ENCODE measurements at places on chromosomes 3 and 15.
A peak's percentile ranks its signal among the peaks of the same experiment; 100 is the strongest.

- peak; percentile 18 for DNase-seq
Measured at GRCh38 chr15:101242160-101242998, 9.5 kb downstream of the CHSY1 start.

- no peak for DNase-seq
Measured at GRCh38 chr3:176447369-176447768, 749.9 kb downstream of the TBL1XR1 start.

- DNase-seq = no peak
Measured at GRCh38 chr3:30567139-30567753, 39.2 kb upstream of the TGFBR2 start.

- DNase-seq = no peak
Measured at GRCh38 chr3:155441026-155441425, 147.5 kb upstream of the STRIT1 start.

- no peak for DNase-seq
Measured at GRCh38 chr3:170738766-170739165, 131.2 kb downstream of the RPL22L1 start.

GRCh38 chr3:127165694-127166485, 27.0 kb upstream of the PRR23E start:
- DNase-seq = no peak

DNA sequence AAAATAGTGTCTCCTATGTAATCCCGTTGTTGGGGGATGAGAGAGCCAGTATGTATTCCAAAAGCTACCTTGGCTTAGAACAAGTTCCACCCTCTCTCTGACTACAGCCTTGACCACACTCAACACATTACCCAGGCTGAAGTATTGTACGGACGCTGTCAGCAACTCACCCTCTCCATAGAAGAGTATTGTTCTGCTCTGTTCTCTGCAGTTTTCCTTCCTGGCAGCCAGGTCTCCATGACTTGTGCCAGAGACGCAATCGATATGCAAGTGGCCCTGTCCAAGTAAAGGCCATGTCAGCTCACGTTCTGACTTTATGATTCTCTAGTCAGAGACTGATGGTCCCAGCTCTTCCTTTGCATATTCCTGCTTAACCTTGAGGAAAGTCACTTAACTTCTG, 164.1 kb upstream of the SLCO3A1 start:
- no peak for DNase-seq

DNA sequence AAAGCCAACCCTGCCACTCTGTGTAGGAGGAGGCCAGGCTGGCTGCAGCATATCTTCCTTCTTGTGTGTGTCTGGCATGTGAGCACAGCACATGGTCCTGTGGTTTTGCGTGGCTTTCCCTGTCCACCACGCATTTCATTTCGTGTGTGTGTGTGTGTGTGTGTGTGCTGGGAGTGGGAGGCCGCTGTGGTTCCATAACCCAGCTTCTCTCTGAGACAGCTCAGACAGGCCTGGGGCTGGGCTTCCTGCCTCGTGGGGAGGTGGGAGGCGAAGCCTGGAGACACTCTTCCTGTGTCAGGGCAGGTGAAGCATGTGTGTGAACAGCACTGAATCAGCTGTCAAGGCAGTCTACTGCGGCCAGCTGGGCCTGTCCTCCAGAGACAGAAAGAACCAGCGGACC, 16.0 kb upstream of the MRPS22 start:
- no peak for DNase-seq

- DNase-seq = no peak
Measured at GRCh38 chr3:105965384-105965783, 96.6 kb upstream of the CBLB start.

GRCh38 chr15:59115047-59115446, 10.1 kb downstream of the CCNB2 start:
- DNase-seq = no peak

DNA sequence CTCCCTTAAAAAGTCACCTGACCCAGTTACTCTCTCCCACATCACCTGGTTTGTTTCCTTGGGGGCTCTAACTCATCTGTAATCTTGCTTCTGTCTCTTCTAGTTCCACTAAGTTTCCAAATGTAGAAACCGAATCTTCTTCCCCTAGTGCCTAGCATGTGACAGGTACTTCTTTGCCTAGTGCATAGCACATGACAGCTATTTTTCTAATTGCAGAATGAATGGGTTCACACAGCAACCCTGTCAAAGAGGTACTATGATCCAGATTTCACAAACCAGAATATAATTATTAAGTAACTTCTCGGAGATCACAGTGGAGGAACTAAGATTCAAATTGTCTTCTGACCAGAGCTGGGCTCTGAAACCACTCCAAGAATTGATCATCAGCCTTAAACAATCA, 7.4 kb downstream of the DPH3 start:
- DNase-seq = no peak

DNA sequence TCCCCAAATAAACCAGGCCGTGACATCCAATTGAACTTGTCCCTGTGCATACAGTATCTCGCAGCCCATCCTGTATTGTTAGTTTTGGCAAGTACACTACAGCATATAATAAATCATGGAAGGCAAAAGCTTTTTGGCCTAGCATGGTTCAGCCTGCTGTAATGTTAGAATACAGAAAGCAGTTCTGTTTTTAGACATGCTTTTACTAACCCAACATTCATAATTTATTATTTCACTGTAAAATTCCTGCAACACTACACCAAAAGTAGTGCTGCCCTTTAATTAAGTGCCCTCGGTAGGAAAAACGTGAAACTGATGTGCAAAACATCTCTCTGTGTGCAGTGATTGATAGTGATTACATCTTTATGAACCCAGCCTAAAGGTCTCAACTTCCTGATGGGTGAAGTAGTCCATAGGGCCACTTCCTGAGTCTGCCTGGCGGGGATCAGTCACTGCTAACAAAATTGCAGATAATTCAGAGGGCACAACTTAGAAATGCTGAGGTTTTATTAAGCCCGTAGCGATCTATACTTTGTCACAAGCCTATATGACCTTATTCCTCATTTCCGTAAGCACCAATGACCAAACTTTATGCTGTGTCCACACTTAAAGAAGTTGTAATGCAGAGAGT, 227.8 kb downstream of the CDIN1 start:
- no peak for DNase-seq

DNA sequence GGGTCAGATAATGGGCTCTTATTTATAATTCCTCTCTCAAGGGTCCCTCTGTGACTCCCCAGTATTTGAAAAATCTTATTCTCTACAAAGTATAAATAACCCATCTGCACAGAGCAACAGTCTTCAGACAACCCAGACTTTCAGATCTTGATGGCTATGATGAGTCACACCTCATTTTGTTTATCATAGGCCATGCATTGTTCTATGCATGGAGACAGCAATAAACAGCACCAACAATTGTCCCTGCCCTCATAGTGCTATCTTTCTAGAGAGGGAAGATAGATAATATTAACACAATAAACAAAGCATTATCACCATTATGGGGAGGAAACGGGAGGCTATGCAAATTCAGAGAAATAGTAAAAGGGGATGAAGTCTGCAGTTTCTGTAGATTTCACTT, 13.4 kb downstream of the FHIT start:
- no peak for DNase-seq

DNA sequence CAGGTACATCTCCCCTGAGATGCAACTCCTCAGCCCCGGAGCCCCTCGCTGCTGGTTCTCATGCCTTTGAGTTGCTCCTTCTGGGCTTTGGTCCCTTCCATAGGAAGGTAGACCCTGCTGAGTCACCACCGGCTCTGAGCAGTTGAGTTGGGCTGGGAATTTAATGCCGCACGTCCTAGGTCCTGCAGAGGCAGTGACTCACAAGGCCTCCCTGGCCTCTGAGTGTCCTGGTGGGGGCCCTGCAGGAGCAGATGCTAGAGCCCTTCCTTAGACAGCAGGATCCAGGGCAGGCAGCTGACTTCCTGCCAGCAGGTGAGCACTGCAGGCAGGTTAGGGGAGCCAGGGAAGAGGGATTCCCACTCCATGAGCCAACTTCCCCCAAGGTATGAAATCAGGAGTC, 5.5 kb upstream of the NTRK3 start:
- DNase-seq = no peak

GRCh38 chr3:16252243-16252978, 12.3 kb downstream of the DPH3 start:
- no peak for DNase-seq

DNA sequence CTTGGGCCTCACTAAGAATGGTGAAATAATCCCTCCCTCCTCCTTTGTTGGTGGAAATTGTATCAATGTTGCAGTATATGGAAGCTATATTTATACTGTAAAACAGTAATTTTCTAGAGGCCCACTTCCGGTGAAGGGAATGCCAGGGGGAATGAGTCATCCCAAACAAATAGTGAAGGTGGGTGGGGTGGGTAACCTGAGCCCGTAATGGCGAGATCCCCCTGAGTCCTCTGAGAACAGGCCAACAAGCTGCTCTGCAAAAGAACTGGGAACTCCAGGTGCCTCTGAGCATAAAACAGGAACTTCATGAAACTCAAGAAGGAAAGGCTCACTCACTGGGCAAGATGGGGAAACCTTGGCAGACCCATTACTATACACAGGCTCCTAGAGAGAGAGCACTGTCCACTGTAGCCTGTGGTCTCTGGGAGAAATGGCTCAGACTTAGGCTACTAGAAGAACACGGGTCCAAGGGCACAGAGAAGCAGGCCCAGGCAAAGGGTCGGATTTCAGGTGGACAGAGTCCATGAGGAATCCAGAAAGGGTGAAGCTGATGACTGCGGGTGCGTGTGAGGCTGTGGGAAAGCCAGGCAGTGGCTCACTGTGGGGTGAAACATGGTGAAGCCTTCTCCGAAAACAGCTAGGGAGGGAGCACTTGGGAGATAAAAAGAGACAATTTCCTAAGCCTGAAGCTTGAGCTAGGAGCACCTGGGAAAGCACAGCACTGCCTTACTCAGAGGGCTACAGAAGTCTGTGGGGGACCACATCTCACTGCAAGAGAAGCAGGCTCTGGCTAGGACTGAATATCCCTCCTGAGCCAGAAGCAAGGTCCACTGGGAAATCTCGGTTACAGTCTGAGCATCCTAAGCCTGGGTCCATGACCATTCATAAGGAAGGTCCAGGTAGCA, 19.8 kb downstream of the LARP6 start:
- no peak for DNase-seq

DNA sequence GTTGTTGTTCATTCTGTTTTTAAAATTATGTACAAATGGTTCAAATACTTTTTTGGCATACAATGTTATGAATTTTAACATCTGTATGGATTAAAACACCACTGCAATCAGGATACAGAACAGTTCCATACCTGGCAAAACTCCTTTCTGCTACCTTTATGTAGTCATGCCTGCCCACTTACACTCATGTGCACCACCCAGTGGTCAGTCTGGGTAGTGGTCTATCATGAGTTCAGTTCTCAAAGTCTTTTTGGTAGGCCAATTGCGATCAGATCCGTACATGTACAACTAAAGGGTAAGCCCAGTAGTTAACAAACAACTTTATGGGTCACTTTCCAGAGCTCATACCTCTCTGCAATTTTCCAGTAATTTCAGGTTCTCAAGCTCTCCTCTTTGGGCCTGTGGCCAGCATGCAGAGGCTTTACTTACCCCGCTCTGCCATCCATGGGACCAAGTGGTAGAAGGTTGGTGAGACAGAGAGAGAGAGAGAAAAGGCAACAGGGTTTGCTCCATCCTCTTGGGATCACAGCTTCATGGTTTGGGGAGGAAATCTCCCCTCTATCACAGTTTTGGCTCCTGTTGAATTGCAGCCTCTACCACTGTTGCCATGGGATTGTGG, 63.9 kb upstream of the FAM98B start:
- peak; percentile 26 for DNase-seq

- DNase-seq = peak; percentile 45
Measured at GRCh38 chr3:52056521-52056967, at the start of gene DUSP7. Gene DUSP7 (minus strand): TSS chr3:52056571. CDS start chr3:52056366, 205 bp downstream.

DNA sequence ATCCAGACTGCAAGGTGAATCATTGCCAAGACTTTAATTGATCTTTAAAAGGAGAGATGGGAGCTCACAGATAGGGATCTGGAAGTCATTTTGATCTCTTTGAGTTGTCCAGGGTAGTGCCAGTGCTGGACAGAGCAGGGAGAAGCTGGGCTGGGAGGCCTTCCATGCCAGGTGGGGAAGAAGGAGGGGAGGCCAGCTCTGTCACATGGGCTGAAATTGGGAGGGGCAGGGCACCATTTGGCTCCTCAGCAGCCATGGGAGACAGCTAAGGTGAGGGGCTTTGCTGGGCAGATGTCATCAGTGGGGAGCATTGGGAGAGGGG, 23.4 kb downstream of the SMAD6 start:
- DNase-seq = no peak

DNA sequence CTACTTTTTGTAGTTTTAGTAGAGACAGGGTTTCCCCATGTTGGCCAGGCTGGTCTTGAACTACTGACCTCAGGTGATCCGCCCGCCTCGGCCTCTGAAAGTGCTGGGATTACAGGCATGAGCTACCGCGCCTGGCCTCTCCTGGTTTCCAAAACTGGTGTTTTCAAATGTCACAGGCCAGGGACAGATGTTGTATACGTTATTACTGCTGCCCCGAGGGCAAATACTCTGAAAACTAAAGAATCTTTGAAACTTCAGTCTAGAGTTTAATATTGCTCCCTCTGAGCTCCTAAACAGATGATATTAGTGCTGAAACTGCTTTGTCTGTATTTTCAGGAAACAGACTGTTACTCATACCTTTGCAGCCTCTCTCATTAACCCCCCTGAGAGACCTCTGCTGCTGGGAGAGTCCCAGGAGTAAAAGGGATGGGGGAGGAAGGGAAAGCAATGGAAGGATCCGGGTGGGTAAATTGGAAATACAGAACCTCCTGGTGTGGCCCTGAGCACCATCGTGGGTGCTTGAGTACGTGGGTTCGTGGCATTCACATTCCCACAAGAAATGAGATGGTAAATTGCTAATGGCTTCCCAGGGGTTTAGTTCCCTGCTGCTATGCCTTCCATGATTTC, 96.3 kb upstream of the IGF1R start:
- no peak for DNase-seq

DNA sequence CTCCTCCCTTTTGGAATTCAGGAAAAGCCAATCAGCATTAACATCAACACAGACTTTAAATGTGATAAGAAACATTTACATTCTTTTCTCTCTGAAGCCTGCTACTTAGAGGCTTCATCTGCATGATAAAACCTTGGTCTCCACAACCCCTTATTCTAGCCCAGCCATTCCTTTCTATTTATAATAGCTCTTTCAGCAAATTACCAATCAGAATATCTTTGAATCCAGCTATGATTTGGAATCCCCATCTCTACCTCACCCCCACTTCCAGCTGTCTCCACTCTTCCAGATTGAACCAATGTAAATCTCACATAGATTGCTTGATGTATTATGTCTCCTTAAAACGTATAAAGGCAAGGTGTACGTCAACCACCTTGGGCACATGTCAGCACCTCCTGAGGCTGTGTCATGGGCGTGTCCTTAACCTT, 139.7 kb downstream of the TUSC7 start:
- DNase-seq = no peak

- DNase-seq = no peak
Measured at GRCh38 chr3:141471160-141471559, 15.7 kb upstream of the RASA2 start.

DNA sequence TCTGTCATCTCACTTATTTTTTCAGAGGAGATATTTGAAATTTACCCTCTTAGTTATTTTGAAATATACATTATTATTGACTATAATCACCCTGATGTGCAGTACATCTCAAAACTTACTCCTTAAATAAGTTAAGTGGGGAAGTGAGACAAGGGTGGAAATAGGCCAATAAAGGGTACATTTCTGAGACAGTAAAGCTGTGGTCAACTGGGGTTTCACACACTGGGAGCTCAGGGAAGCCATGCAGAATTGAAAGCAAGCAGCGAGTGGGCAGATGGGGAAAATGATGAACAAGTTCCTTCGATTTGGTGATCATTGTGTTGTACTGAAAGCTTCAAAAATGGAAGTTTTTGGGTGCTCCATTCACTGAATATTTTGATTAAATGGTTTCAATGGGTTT, 21.6 kb upstream of the MOBP start:
- no peak for DNase-seq

Measured in stimulated activated CD8-positive, alpha-beta memory T cell treated with anti-CD3 and anti-CD28 coated beads, Interleukin-7, amount 100 ng/mL, for 1 hour (primary cell).